Hematopoietic multipotent progenitor cell treated with erythropoietin and hydrocortisone succinate and interleukin-3 and kit ligand, for 6 days (in vitro differentiated cells): ENCODE measurements at places on chromosomes 4 and X.
A peak's percentile ranks its signal among the peaks of the same experiment; 100 is the strongest.

DNA sequence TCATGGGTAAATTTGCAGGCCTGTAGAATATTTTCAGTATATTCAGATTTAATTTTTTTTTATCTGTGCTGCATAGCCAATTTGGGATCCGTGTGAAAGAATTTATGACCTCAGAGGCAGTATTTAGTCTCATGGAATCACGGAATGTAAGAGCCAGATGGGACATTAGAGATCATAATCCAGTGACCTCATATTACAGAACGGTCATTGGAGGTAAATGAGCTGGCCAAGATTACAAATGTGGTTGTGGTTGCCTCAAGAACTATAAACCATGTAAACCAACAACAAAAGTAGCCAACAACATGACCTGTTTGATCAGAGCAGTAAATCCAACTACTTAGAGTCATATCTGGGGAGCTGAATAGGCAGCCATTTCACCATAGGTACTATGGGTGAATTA, 71.6 kb downstream of the AMOT start:
- no peak for DNase-seq

GRCh38 chr4:48369771-48370170, 28.4 kb downstream of the SLAIN2 start:
- DNase-seq = no peak

DNA sequence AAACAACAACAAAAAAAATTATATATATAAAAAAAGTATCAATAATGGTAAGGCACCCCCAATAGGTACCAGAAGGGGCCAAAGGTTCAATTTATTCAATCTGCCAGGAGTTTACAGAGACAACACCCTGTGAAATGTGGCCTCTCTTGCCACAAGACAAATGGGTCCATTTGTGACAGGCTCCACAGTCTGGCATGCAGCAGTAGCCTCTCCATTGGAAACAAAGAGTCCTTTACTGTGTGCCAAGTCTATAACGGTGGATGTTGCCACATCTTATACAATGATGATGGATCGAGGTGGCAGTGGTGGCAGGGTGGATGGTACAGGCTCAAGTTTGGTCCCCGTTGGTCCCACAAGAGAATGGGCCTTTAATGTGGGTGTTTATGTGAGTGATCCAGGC, 70.1 kb upstream of the SH3RF1 start:
- DNase-seq = no peak

DNA sequence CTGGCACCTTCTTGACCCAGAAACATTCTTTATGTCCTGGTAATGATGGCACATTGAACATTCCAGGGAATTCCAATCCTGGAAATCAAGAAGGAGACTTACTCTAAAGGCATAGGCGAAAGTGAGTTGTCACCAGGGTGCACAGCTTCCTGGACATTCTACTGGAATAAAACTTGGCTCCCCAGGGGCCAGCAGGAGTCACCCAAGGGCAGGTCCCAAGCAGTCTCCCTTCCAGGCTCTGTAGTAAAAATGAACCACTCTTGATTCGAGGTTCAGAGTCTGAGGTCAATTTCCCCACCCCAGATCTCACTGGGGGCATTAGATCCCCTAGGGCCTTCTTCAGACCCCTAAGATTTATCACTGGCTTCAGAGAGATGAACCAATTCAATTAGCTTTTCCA, 338.7 kb upstream of the GATB start:
- DNase-seq = no peak

DNA sequence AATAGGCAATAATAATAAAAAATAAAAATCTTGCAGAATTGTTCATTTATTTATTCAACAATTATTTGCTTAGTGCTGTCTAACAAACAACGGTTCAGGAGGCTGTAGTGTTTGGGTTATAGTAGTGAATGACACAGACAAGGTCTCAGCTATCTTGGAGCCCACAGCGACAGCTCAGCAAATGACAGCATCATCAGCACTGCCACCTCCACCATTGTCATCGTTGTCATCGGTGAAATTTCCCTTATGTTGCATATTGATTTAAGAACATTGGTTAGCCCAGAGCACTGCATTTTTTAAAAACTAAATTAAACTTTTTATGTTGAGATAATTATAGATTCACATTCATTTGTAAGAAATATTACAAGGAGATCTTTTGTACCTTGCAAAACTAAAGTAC, 79.9 kb downstream of the TRAPPC11 start:
- DNase-seq = no peak

DNA sequence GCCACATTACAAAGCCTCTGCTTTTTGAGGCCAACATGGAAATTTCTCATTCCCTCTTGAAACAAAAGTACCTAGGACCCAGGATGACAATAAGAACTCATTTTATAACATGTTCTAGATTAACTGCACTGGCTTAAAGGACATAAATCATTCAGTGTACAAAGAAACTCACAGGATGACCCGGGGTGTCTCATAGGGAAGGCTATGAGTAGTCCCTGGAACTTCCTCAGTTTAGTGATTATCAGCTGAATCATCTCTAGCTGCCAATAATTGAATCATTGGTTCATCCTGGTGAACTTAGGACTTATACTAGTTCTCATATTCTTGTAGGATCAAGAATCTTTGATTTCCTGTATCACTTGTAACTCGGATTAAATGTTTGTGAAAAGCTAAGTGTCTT, 95.8 kb upstream of the WDR1 start:
- no peak for DNase-seq

GRCh38 chr4:148868191-148868590, 426.0 kb upstream of the NR3C2 start:
- no peak for DNase-seq

DNA sequence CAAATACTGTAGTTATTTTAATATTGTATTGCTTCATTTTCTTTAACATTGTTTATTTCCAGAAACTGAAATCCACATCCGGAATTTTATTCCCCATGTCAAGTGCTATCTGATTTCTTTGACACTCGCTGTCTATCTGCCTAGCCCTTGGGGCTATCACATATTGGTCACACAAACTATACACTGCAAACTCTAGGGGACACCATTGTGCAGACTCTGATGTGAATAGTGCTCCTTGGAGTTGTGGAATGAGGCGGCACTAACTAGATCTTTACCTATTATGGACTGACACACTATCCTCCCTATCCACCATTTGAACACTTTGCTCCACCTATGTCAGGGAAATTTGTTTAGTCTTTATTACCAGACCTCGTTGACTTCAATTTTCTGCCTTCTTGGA, 534.5 kb downstream of the GLUD2 start:
- DNase-seq = no peak

- DNase-seq = peak; percentile 79
Measured at GRCh38 chr4:88283661-88284438, 511 bp downstream of the PPM1K start.
